ENCODE measurements at places on chromosomes 2 and 18.
A peak's percentile ranks its signal among the peaks of the same experiment; 100 is the strongest.

DNA sequence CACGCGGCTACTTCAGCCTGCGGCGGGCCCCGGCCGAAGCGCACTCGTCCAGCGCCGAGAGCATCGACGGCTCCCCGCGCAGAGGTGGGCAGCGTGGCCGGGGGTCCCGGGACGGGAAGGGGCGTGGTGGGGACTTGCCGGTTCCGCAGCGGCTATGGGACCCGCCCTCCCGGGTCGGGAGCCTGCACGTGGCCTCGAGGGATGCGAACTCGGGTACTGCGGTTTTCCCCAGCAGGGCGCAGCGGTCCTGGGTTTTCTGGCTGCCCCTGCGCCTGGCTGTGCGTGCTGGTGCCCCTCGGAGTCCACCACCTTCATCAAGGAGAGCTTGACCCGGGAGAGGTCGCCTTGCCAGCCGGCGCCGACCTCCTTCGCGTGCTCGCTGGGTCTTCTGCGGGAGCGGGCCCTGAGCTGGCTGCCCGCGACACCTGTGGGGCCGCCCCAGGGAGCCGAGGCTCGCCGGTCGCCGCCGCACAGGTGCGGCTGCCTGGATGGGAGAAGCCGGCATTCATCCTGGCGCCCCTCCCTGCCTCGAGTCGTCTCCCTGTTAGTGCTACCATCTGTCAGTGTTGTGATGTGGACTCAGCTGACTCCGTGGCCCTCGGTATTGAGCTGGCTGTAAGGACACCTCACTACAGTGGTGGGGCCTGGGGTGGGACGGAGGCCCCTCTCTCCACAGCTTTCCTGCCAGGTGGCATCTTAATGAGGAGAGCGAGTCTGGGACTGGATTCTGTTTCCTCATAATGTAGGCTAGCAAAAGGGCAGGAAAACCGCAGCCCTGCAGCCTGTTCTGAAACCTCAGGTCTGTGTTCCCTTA lies 177.3 kb downstream of the AGAP1 start:
- DNase-seq: no peak

DNA sequence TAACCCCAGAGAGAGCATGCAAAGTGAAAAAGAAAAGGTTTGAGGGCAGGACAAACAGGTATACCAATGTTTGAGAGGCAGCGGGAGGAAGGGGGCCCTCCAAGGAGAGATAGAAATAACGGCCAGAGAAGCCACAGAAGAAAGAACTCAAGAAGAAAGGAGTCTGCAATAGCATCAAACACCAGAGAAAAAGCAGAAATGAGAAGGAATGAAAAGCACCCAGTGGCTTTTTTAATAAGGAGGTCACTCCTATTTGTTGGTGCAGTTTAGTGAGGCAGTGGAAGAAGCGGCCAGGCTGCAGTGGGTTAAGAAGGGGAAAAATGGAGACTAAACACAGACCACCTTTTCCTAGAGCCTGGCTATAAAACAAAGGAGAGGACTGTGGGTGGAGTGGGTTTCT lies 177.2 kb downstream of the THADA start:
- no peak for DNase-seq

DNA sequence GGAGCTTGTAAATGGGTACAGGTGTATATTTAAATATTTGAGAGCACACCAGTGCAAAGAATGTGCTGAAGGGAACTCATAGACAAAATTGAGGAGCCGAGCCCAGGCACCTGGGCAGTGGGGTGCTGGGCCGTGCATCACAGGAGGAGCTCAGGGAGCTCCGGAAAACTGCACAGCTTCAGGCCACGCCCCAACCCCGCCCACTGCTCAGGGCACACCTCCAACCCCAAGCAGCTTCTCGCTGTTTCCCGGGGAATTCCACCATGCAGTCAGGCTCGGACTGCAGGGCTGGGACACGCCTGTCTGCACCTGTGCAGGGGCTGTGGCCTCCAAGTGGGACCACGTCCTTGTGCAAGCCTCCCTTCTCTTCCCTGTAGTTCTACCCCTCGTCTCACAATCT lies 243.0 kb downstream of the HDAC4 start:
- no peak for DNase-seq

DNA sequence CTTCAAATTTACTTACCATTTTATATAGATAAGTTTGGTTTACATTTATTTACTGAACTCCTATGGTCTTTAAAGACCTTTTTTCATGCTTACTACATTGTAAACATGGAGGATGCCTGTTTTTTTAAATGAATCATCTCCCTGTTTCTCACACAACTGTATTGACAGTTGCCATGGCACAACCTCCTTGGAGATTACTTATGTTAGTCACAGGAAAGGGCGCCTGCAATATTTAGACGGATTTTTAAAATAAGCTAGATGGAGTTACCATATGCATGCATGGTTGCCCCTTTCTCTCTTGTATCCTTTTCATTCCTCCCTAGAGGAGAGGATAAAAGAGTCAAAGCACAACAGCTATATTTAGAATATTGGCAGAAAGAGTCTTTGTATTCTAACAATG lies 34.8 kb upstream of the CCDC102B start:
- no peak for DNase-seq

- no peak for DNase-seq
Observed at GRCh38 chr2:229674830-229675530, 39.4 kb downstream of the DNER start.

DNA sequence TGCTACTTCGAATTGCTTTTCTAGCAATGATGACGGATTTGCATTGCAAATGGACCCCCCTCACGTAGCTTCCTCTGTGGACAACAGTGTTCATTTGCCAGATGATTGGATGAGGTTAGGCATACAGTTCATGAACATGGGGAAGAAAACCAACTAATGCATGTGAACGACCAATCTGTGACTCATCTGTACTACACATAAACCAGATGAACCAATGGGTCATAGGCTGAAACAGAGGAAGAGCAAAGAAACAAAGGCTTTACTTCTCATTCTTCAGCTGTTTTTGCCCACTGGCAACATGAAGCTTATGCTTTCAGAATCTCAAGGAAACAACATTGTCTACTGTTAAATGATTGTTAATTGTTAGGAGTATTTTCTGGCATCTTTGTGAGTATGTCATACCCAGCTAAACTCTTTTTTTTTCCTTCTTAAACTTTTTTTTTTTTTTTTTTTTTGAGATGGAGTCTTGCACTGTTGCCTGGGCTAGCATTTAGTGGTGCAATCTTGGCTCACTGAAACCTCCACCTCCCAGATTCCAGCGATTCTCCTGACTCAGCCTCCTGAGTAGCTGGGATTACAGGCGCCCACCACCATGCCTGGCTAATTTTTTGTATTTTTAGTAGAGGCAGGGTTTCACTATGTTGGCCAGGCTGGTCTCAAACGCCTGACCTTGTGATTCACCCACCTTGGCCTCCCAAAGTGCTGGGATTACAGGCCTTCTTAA lies 35.5 kb downstream of the EFEMP1 start:
- peak; percentile 49 for DNase-seq

DNA sequence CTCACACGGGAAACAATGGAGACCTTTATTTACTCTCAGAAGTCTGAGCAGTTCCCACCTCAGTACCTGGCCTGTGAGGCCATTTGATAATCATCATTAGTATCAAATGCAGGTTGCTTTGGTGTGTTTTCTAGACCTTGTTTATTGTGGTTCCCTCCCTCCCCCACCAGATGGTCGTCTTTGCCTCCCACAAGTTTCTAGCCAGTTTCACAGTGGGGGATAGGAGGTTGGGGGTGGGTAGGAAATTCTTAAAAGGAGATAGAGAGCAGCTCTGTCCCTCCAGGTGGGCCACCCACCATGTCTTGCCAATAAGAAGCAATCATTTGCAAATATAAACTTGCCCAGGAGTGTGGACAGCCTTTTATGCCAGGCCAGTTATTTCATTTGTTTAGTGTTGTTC lies 31.3 kb downstream of the SETBP1 start:
- no peak for DNase-seq

DNA sequence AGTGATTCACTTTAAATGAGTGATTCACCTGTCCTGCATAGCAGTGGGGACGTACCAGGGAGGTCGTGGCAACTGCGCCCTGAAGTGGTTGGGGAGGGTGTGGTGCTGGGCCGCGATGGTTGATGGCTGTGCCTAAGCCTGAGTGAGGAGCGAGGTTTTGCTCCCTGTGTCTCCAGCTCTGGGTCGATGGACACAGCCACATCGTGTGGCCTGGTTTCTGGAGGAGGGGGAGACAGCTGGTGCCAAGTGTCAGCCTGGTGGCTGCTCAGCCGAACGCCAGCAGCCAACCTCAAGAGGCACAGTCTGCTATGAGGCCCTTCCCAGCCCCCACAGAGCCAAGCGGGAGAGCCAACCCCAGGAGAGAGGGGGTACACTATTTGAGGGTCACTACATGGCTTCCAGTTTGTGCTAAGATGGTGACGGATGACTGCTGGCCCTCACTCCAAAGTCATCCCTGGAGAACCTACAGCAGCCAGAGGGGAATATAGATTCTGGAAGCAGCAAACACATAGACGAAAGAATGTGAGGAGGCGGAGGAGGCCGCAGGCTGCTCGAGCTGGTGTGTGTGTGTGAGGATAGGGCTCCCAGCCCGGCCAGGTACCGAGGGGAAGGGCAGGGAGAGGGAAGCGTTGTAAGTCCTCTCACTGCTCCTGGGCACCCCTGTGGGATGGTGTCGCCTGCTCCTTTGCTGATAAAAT lies 58.6 kb upstream of the OTOF start:
- no peak for DNase-seq

- peak; percentile 27 for DNase-seq
Observed at GRCh38 chr2:152548996-152549395, 168.3 kb downstream of the PRPF40A start.

GRCh38 chr2:31979956-31980355 lies 30.9 kb downstream of the MEMO1 start:
- no peak for DNase-seq

- no peak for DNase-seq
Observed at GRCh38 chr2:159795841-159796690, 1.9 kb downstream of the CD302 start.

DNA sequence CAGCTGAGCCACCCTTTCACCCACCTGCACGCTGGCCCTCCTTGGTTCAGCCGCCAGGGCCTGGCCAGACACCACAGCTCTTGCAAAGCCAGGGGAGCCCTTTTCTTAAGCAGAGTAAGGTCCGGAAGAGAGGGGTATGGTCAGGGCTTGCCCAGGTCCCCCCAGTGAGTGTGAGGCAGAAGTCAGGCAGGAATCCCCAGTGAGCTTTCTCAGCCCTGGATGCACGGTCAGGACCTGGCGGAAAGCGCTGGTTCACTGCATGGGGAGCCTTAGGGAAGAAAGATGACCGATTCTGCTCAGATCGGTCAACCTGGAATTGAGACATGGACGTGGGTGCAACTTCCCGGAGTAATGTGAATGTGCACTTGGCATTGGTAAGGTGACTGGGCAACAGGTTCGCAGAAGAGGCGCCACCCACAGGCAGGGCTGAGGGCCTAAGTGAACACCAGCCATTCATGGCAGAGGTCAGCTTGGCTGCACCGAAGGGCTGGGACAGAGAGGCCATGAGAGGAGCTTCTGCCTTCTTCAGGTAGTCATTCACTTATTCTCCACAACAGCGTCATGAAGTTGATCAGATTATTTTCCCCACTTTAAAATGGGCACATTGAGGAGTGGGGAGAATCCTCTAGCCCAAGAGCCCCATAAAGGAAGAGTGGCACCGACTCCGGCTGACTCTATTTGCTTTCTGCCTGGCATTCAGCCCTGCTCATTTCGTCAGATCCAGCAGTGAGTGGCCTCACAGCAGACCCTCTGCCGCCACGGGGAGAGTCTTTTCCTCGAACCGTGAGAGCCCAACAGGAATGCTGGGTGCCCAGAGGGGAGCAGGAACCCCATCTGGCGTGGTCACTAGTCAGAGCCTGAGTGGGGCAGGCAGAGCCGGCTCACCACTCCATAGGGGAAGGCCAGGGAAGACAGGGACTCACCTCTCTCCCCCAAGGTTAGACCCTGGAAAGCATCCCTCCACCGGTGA lies 35.8 kb downstream of the SCTR start:
- no peak for DNase-seq

- DNase-seq: peak; percentile 92
Observed at GRCh38 chr2:37829202-37829601, 95.9 kb upstream of the RMDN2 start.

GRCh38 chr2:140256080-140256479 lies 1475.9 kb upstream of the NXPH2 start:
- DNase-seq: no peak

- no peak for DNase-seq
Observed at GRCh38 chr18:55908901-55909366, 320.9 kb upstream of the TCF4 start.

Measured in AG08395 (cell line).